ENCODE measurements at places on chromosomes 1 and 21.

DNA sequence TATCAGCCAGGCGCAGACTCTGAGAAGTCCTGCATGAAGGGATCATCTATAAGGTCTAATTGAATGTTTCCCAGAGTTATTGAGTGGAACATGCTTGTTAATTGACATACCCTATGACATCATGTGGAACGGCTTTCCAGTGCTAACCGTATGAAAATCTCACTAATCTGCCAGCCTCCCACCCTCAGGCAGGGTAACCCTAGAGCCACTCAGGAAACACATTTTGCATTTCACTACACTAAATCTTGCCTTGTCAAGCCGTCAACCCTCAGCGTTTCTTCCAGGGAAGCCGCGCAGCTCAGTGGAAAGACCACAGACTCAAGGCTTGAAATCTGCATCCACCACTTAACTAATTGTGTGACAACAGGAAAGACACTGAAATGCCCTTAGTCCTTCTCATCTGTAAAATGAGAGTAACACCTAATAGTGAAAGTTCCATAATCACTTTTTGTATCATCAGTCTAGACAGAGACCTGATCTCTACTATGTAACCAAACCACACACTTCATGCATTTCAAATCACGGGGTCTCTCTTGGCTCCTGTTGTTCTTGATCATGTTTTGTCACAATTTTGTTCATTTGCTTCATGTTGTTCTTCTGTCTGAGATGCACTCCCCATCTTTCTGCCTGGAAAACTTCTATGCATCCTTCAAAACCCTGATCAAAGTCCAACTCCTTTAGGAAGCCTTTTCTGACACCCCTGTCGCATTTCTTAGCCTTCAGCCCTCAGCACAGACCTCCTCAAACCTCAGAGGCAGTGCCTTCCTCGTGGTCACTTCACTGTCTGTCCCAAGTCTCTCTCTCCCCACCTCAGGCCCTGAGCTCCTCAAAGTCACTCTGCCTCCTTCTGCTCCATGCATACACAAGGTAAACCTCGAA, 246.5 kb downstream of the TOMM20 start:
- no peak for DNase-seq

DNA sequence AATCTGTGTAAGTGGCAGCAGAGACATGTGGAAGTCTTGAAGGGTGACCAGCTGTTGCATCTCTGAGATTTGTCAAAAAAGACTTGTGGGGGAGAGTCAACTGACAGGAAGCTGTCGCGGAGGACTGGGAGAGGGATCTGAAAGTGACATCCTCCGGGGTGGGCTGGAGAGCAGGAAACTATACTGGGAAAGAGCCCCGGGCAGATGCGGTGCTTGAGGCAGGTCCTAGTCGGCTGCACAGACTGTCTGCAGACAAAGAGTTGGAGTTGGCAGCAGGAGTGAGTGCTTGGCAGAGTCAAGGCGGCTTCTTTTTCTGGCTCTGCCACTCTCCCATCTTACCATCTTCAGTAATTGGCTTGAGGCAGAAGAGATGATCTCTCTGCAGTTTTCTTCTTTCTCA, 294.0 kb upstream of the C1orf87 start:
- no peak for DNase-seq

GRCh38 chr21:32807717-32808380, 36.3 kb upstream of the PAXBP1 start:
- DNase-seq, result no peak

GRCh38 chr1:23168079-23168444, 594 bp downstream of the LUZP1 start:
- no peak for DNase-seq

- DNase-seq, result no peak
These were observed 89.3 kb downstream of the EBNA1BP2 start for GRCh38 chr1:43082740-43083139.

DNA sequence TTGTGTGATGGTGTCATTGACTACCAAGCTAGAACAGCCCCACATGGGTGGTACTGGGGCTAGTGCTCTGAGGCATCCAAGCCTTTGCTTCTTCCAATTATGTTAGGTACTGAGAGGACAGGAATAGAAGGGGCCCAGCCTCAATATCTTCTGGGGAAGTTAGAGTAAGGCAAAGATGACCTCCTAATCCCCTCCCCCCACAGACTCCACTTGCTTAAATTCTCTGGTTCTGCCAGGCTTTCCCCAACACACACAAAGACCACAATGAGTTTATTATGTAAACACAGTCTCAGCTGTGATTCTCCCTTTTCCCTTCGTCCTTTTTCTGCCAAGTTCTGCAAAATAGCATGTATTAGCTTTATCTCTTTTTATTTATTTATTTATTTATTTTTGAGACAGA, 3.1 kb upstream of the TACSTD2 start:
- no peak for DNase-seq

DNA sequence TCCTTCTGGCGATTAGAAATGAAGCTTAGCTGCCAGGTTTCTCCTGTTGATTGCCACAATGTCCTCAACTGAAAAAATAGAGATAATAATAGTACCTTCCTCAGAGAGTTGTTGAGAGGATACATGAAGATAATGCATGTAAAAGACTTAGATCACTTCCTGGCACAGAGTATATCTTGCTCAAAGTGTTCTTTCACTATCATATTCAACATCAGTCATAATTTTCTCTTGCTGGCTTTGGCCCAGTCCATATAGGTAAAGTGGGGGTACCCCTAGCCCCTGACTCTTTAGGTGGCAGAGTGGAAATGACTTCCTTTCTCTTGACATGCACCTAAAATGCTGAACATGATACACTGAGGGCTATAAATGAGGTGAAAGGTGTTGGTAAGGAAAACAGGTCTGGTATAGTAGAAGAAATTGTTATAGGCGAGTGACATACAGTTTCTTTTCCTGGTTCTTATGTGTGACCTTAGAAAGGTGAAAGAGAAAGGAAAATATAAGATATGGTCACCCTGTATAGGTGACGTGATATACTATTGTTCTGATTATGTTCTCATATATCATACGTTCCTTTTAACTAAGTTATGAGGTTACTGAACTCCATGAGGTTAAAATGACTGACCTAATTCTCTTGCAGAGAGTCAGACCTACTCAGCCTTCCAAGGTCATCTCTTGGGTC, 209.9 kb upstream of the DEPDC1 start:
- no peak for DNase-seq

DNA sequence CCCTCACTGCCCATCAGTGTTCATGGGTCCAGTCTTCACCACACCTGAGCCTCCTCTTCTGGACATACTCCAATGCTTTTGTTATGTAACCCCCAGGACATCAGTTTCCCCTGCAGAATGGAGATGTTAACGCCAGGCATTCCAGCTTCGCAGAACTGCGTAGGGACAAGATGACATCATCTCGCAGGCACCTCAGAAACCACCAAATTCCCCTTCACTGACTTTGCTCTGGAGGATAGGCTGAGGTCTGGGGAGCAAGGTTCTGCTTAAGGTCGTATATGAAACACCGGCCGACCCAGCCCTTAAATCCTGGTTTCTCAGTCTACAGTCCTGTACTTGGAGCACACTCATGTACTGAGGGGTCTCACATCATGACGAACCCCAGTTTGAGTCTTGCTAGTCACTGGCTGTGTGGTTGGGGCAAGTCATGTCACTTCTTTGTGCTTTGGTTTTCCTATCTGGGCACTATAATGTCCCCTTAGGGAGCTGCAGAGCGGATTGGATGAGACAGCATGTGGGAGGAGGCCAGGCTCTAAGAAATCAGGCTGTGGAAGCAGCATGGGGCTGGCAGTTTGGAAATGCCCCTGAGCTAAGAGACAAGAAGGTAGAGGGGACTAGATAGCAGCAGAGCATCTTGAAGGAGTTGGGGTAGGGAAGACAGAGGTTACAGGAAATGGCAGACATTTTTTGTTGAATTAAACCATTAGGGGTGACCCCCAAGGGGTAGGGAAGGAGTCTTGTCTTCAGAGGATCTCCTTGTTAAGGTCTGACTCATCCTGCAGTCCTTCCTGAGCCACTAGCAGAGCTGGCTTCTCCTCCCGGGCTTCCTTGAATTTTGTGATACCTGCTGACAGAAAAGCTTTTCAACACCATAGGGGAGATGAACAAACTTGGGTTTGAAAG, 138.3 kb downstream of the FOXD2 start:
- DNase-seq, result no peak

GRCh38 chr1:154746622-154747299, 123.3 kb downstream of the KCNN3 start:
- DNase-seq, result no peak

- DNase-seq, result no peak
These were observed 423.1 kb downstream of the HLX start for GRCh38 chr1:221302357-221302756.

All from SHP77 treated with DMSO at 0.1 percent for 48 hours (cell line).